ENCODE measurements at places on chromosomes 4 and X.

DNA sequence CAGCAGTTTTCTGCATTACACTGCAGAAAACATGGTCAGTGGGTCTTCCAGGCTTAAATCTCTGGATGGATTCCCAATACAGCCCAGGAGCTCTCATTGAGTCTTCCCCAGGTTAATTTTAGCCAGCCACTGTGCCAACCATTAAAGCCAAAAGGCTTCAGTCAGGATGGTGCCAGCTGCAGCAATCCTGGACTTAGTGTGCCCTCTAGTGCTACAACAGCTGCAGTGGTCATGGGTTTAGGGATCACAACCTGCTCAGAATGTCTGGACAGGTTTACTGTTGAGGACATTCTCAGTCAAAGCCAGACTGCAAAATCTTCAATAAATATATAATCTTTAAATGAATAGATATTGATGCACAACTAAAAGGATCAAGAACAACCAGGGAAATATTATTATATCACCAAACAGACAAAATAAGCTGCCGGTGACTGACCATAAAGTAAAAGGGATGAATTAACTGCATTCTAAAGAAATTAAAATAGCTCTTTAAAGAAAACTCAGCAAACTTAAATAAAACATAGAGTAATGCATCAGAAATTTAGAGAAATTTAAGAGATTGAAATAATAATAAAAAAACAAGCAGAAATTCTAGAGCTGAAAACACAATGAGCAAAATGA lies 639.9 kb downstream of the SPOCK3 start:
- no peak for DNase-seq

- no peak for DNase-seq
Measured at GRCh38 chrX:18895189-18895951, 88.5 kb downstream of the PHKA2 start.

- DNase-seq = no peak
Measured at GRCh38 chr4:26081795-26082498, 167.9 kb downstream of the SMIM20 start.

DNA sequence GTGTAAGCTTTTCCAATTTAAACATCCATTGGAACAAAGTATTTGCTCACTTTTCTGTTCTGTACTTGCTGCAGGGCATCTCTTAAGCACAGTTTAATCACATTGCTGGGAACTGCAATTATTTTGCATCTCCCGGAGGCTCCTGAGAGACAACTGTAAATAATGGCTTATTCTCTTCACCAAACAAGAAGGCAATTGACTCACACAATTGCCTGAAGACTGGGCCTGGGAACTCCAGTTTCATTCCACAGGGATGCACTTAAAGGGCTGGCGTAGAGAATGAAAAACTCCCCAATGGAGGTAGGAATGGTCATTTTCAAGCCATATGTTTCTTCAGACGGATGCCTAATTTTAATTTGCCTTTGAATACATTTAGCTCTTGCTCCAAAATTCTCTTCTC lies 29.5 kb downstream of the TFDP3 start:
- DNase-seq = no peak

Data from vagina (tissue), 2 donors.